AG04450 (cell line): ENCODE measurements at places on chromosomes 4 and X. TPM values are rescaled to one million over a fixed set of nuclear protein-coding genes. Genes with fewer than 3 reads are reported as not detected.
A peak's percentile ranks its signal among the peaks of the same experiment; 100 is the strongest.

DNA sequence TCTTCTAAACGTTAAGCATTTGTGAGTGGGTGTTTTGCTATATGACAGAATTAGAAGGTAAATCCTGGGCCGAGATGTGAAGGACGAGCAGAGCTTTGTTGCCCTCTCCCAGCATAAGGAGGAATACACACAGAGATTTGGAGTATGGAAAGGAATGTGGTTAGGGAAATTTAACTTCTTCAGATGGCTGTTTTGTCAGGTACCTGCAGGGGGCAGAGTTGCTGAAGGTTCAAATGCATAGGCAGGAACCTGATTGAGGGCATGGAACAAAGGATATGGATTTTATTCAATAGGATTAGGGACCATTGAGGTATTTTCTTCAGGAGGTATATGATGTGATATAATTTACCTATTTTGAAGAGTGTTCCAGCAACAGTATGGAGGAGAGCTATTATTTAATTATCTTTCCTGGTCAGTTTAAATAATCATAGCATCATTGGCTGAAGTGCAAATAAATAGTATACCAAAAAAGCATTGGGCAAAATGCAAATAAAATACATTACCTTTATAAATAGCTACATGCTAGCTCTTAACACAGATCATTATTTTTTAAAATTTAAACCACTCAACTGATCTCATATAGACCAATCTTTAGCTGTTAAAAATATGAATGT, 143.6 kb downstream of the SLIT2 start:
- no peak for DNase-seq

- DNase-seq, result no peak
These were observed 820.7 kb upstream of the INTU start for GRCh38 chr4:126812076-126812475.

DNA sequence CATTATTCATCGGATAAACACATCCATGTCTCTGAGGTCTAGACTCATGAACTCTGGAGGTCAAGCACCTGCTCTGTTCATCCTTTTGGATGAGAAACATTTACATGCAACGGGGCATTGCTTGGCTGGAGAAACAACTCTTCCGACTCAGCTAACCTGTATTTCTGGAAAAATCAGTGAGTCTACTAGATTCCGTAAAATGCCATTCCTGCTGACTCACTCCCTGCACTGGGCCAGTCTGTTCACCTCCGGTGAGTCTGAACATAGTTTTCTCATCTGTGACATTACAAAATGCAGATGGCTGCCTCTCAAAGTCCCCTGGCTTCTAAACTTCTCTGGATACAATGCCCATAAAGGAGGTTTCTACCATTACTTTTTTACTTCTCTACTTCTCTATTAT, 185.7 kb upstream of the HS3ST1 start:
- no peak for DNase-seq

DNA sequence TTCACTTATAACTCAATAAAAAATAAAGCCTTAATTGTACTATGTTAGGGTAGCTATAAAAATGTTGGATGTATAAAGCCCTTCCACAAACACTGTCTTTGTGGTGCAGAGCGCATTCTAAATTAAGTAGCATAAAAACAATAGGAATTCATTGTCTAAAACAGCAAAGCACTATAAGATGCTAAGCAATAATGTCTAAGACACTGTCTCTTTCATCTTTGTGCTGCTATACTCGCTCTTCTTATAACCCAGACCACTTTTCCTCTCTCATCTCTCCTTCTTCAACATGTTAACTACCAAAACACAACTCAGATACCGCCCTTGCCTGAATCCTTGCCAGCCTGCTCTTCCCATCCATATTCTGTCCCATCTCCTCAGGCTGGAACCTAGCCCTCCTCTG, 170.0 kb downstream of the CENPC start:
- no peak for DNase-seq

DNA sequence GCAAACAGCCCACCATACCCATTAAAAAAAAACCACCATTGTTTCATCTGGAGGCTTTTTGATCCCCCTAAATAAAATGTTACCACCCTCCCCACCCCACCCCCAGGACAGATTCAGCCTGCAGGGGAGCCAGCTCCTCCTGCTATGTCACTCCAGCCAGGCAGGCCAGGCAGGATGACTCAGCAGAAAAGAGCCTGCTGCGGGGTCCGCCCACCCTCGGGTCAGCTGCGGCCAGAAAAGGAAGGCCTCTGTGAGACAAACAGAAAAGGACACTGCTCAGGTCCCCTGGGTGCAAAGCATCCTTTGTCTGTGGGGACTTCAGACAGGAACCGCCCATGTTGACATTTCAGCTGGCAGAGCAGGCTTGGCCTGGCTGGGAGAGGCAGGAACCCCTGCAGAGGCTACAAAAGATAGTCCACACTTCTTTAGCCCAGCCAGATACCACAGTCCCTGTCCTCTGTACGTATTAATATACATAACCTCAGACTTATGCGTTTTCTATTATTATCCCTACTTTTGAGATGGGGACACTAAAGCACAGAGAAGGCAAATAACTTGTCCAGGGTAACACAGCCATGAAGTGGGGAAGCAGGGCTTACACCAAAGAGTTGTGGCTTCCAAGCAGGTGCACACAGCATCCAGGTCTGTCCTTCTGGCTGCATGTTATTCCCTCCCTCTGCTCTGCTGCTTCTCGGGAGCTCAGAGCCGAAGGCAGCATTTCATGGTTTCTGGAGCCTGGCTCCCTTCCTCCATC, 147.7 kb downstream of the CPEB2 start:
- peak; percentile 46 for DNase-seq

GRCh38 chr4:20249333-20249732, 2.4 kb upstream of the SLIT2 start:
- DNase-seq, result no peak

- no peak for DNase-seq
These were observed 22.1 kb downstream of the RWDD4 start for GRCh38 chr4:183636923-183637322.

DNA sequence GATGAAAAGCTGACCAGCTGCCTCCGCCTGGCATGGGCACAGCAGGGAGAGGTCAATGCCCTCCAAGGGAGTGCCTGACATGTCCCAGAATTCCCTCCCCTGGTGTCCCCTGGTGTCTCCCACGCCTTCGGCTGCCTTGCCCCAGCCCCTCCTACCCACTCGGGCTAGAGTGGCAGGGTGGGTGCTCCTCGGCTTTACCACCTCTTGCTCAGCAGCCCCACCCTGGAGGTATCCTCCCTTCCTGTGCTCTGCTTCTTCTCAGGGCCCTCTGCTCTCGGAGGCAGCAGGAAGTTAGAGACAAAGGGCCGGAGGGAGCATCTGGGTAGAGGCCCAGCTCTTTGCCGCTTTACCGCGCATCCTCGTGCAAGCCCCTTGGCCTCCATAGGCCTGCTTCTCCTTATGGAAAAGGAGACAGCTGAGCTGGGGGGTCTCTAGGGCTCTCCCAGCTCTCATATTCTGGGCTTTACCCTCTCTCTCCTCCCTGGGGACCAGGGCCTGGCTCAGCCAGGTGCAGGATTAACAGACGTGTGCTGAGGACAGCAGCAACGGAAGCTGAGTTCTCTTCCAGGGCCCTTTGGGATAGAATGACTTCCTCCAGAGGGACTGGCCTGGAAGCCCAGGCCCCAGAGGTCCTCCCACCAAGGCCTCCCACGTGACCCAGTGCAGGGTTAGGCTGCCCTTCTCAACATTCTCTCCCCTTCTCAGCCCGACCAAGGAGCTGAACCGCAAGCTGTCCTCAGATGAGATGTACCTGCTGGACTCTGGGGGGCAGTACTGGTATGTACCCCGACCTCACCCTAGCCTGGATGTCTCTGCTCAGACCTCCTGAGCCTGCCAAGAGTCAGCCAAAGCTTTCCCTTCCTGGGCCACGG, 17.2 kb downstream of the XPNPEP2 start:
- no peak for DNase-seq

GRCh38 chr4:181006499-181007260, 1236.5 kb upstream of the TENM3 start:
- DNase-seq, result no peak

DNA sequence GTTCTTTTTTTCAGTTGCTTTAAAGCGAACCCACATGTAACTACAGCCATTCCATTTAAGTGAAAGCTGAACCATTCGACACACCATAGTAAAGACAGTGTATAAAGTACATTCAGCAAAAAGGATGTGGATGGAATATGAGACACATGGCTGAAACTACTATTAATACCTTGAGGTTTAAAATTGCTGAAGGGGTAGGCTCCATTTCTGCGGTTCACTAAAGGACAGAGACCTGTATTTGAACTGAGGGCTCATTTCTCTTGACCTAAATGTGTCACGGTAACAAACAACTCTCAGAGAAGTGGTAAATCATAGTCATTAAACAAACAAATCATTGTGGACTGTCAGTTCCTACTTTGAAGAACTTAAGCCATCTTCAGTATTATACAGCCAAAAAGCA, 1085.6 kb upstream of the TENM3 start:
- DNase-seq, result no peak

DNA sequence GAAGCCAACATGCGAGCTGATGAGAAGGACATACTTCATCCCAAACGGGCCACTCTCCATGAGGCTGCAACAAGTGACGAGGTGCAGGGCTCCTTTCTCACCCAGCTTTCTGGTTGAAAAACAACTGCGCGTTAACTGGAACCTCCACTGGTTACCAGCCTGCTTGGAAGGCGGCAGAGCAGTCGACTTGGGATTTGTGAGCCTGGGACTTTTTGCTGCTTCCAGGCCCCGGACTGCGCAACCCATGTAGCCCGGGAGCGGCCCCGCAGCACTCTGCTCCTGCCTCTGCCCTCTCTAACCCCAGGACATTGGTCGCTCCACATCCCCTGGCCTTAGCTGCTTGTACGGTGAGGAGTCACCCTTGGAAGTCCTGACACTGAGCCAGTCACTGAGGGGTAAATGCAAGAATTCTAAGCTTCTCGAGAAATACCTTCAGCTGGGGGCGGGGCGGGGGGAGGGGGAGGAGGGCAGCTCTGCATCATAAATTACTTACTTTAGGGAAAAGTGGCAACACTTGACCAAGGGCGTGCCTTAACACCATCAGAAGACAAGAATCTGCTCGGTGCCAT, 72.7 kb downstream of the MTMR1 start:
- DNase-seq, result no peak

- DNase-seq, result no peak
These were observed 19.1 kb downstream of the BCOR start for GRCh38 chrX:40078489-40079227.

CCSER1 gene
- not detected in 2 replicates for polyA plus RNA-seq

EXOC1 gene
- polyA plus RNA-seq, result 26.8 and 35.2 TPM in 2 replicates

MFAP3L gene
- 0.31 and 0.51 TPM in 2 replicates for polyA plus RNA-seq

BEX3 gene
- 644 and 772 TPM in 2 replicates for polyA plus RNA-seq

TEX13B gene
- not detected in 2 replicates for polyA plus RNA-seq

GAB1 gene
- polyA plus RNA-seq, result 11.7 and 13.8 TPM in 2 replicates

ENPEP gene
- polyA plus RNA-seq, result 0.14 and 0.33 TPM in 2 replicates
